ENCODE measurements at places on chromosomes 12 and 14.

GRCh38 chr12:124111006-124111405 lies 138.0 kb downstream of the ZNF664 start:
- DNase-seq: no peak

- no peak for DNase-seq
Measured at GRCh38 chr12:54044425-54045103, 9.1 kb upstream of the HOXC4 start.

DNA sequence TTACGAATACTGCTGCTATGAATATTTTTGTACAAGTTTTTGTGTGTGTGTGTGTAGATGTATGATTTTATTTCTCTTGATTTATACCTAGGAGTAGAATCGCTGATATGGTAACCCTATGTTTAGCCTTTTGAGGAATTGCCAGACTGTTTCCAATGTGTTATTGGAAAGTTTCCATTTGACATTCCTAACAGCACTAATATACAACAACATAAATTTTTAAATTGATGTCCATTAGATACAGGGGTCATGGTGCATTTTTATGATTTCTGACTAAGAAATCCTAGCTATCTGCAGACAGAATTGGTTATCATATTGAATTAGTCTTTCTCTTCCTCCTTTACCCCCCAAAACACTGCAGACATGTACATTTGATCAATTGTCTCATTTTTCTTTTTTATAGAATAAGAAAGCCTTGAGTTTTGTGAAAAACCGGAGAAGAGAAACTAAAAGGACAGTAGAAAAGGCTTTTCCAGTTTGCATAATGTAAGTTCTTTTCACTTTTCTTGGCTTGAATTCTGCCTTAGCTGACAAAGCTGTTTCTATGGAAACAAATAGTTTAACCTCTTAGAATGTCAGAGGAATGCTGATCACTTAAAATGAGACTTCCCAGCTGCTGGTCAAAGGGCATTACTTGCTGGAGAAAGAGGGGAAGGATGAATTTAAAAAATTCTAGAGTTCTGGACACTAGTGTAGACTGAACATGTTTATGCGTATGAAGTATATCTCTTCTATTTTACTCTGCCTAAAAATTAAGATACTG lies 28.2 kb downstream of the PALS1 start:
- no peak for DNase-seq

- DNase-seq: no peak
Measured at GRCh38 chr12:31702047-31702446, 26.8 kb downstream of the AMN1 start.

GRCh38 chr14:90697132-90697531 lies 119.1 kb downstream of the TTC7B start:
- no peak for DNase-seq

DNA sequence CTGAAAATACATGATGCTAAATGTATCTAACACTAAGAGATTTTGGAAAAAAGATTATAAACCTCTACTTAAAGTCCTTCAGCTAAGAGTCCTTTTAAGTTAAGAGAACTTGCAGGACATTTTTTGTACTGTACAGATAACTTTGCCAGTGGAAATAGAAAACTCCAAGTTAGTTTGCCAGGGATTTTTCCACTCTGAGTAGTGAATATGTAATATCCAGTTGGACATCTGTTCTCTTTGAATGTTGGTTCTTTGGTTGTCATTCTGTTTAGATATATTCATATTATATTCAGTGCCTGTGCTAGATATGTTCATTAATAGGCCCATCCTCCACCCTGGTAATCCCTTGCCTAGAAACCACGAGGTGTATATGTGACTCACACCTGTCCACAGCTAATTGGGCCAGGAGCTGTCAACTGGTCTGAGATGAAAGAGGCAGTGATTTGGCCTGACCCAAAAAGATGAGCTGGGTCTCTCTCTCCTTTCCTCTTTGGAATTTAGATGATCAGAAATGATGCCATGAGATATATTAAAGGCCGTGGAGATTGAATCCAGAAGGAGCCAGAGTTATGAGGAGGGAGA lies 261.0 kb upstream of the LRIG3 start:
- no peak for DNase-seq

DNA sequence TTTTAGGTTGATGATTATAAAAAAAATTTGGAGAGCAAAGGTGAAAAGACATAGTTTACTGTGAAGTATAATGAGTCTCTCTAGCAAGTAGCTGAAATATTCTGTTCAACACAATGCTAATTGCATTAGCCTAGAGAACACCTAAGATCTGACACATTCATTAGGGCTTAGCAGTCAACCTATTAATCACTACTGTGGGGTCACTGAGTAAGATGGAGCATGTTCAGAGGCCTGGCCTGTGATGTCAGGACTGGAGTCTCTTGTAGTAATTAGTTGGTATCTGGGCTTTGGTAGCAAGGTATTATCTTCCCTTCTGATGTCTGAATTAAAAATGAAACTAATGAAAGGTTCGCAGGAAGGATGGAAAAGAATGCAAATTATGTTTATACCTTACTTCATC lies 112.7 kb downstream of the SLC16A7 start:
- DNase-seq: no peak

Data from naive thymus-derived CD8-positive, alpha-beta T cell (primary cell).